NCI-H226 (cell line): ENCODE measurements at places on chromosomes 3 and 15.

- DNase-seq, result peak; percentile 95
Measured at GRCh38 chr15:60408463-60408981, 10.7 kb upstream of the ANXA2 start.

- DNase-seq, result no peak
Measured at GRCh38 chr15:38187630-38188313, 64.9 kb upstream of the SPRED1 start.

GRCh38 chr3:38446085-38446686 lies 7.5 kb upstream of the ACVR2B start:
- DNase-seq, result no peak

DNA sequence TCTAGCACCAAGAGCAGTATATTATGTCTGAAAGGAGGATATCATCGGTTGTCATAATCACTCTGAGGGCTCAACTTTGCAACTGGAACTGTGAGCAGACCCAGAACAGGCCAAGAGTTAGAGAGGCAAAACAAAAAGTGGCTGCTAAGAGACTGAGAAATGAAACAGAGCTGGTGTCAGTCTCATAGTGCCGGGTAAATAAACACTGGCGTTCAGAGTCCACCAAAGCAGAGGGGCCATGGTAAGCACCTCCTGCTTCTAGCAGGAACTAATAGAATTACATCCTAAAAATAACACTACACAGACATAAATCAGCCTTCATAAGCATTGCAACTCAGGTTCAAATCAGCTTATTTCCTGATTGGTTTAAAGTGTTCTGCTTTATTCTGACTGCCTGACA lies 10.3 kb upstream of the IL12A start:
- DNase-seq, result no peak

GRCh38 chr3:63462732-63463131 lies 184.6 kb downstream of the SYNPR start:
- no peak for DNase-seq
